ENCODE measurements at places on chromosomes 4 and X.

DNA sequence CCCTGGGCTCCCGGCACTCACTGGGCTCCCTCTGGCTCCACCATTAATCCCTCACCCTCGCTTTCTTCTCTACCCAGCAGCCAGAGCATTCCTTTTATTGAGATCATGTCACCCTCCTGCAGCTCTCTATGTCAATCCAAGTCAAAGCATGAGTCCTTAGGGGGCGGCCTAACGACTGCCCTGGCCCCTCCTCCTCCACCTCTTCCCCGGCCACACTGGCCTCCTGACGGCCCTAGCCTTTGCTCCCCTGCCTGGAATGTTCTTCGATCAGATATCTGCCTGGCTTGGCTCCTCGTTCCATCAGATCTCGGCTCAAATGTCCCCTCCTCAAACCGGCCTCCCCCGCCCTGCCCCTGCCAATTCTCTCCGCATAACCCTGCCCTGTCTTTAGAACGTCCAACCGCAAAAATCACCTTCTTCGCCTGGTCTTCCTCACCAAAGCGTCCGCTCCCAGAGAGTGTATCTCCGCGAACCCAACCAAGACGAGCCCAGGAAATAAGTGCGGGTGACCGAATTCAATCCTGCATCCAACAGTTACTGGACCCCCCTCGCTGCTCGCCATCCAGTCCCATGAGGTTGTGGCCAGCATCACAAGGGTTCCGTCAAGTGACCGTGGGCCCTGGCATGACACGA lies 722 bp upstream of the PNCK start:
- DNase-seq, result no peak

- DNase-seq, result no peak
Observed at GRCh38 chr4:79255793-79256192, 70.1 kb downstream of the NAA11 start.

DNA sequence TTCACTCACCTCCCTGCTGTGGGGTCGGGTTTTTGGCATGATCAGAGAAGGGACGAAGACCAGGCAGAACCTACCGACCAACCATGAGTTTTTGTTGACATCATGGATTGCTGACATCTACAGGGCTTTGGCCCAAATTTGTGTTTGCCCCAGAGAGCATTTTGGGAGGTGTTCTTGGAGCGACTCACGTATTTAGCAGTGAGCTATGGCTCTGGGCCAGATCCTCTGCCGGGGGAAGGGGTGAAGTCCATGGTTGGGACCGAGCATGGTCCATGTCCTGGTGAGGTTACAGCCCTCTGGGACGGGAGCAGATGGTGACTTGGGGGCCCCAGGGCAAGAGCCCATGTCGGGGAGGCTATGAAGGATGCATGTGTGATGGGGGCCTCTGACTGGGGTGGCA lies 17.4 kb downstream of the SORCS2 start:
- DNase-seq, result no peak

DNA sequence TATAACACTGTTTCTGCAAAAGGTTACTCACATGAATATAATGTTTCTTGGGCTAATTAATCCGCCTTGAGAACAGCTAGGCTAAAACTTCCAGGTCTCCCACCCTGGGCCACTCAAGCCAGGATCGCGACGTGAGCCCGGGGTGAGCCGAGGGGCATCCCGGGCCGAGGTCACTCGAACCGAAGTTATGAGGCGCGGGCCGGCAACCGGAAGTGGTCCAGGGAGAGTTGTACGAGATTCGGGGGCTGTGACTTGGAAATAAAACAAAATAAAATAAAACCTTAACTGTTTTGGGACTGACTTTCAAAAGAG lies 317 bp downstream of the CMC4 start:
- DNase-seq, result no peak

GRCh38 chrX:45758319-45758718 lies 557.6 kb upstream of the DIPK2B start:
- DNase-seq, result no peak

DNA sequence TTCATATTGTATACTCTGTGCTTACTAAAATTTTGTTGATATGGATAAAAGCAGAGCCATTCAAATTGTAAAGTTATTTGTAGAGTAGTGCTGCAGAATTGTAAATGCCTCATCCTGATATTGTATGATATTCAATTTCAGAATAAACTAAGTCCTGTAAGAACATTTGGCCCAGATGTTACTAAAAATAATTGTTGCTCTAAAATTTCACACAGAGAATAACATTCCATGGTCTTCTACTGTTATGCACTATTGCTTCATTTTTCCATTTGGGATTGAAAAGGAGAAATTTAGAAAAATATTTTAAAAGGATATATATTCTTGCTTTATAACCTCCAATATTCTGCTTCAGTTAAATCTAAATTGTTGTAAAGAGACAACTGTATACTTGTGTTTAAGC lies 195.6 kb downstream of the LARP7 start:
- DNase-seq, result no peak

- DNase-seq, result no peak
Observed at GRCh38 chrX:16002185-16002584, 121.2 kb upstream of the GRPR start.

DNA sequence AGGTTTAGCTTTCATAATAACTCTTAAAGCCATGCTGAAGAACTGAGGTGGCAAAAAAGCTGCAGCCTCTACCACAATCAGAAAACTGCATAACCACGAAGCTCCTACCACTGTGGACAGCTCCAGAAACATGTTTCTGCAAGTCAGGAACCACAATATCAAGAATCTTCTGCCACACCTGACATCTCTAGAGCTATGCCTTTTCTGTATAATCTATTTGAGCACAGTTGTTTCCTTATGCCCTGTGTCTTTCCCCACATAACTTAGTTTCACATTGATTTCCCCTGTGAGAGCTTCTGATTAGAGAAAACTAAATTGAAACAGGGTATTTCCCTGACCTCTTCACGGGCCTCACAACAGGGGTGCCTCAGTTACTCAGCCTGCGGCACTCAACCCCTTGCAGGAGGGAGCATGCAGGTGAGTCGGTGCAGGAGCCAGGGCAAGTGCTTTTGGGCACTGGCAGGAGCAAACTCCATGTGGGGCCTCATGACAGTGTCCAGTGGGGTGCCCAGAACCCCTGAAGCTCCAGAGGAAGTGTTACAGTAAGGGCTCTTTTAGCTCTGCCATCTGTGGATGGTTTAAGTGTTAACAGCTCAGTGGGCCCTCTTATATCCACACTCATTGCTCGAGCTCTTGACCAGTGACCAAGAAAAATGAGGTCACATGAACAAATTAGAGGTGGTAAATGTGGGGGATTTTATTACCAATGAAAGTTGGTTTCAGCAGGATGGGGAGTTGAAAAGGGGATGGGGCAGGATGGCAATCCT lies 132.8 kb upstream of the BMP3 start:
- no peak for DNase-seq

- no peak for DNase-seq
Observed at GRCh38 chrX:70032792-70033191, 16.9 kb downstream of the AWAT2 start.

DNA sequence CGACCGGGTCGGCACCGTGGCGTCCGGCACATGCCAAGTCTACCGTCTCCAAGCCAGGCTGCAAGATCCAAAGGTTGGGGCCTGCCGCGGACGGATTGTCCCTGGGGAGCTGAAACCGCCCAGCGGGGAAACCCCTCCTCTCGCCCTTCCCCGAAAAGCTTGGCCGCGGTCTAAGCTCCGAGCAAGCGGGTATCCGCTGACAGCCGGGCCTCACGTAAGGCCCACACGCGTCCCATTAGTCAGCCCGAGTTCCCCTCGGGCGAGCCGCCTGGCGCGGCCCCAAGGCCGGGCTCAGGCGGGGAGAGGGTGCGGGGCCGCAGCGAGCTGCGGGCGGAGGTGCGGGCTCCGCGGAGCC lies 6.8 kb upstream of the BCOR start:
- no peak for DNase-seq

Data from stimulated activated CD8-positive, alpha-beta memory T cell treated with anti-CD3 and anti-CD28 coated beads, Interleukin-4, amount 100 ng/mL, for 1 hour (primary cell).